ENCODE measurements at places on chromosomes 5 and 9.

GRCh38 chr5:113354055-113354454 lies 80.7 kb downstream of the TSSK1B start:
- DNase-seq: no peak

GRCh38 chr5:78922879-78923621 lies 62.1 kb downstream of the ARSB start:
- no peak for DNase-seq

- DNase-seq: no peak
These were observed 357.1 kb downstream of the CDH18 start for GRCh38 chr5:19630876-19631275.

GRCh38 chr5:54148858-54149257 lies 161.5 kb downstream of the ARL15 start:
- DNase-seq: no peak

DNA sequence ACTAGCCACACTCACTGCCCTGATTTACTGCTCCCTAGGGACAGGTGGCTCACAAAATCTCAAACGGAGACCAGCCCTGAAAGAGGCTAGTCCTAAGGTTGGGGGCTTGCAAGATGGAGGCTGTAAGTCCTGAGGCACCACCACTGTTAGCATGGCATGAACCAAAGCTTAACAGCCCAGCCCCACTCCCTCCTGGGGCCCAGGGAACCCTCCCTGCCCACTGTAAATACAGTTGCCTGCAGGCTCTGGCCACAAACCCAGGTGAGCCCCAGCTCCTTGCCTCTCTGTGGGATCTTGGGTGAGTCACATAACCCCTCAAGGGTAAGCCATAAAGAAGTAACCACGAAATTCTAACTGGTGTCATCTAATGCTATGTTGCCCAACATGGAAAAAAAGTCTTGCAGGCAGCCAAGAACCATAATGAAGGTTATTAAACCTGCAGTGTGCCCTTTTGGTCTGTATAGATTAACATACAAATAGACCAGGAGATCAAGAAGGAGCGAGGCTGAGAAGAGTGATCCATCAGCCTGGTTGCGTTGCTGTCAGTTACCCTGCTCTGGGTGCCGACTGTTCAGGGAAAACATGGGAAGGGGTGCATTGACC lies 1.7 kb upstream of the POMT1 start:
- no peak for DNase-seq

- no peak for DNase-seq
These were observed 638.8 kb downstream of the LRRC70 start for GRCh38 chr5:63217422-63217821.

DNA sequence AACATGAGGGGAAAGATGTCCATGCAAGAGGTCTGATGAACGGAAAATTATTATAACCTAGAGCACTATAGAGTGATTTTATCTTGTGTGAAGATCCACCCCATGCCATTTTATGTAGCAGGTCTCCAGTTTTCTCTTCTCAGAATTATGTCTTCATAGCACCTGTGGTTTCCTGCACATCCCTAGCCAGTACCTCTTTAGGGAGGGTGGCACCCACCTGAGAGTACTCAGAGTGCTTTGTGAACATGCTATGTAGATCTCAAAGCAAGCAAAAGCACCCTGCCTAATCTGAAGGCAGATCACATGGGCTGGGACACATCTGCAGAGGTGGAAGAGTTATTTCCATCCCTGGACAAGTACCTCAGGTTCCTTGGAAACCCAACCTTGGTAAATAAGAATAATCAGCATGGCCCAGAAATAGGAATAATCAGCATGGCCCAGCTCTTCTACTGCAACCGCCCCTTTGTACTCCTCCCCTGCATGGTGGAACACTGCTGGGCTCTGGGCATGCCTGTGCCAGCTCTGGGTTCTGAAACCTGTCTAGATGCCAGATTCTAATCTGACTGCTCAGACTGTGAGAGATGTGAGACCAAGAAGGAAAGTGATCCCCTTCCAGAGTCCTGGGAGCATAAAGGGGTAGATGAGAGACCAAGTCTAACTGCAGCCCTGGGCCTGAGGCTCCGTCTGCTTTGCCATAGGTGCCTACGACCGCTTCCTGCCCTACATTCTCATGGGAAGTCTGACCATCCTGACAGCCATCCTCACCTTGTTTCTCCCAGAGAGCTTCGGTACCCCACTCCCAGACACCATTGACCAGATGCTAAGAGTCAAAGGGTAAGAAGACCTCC lies 23.7 kb downstream of the SLC22A5 start:
- no peak for DNase-seq

Data from H1 (cell line).